Stimulated activated CD8-positive, alpha-beta memory T cell treated with anti-CD3 and anti-CD28 coated beads, Interleukin-4, amount 100 ng/mL, for 4 hours (primary cell): ENCODE measurements at places on chromosomes 11 and 22.

DNA sequence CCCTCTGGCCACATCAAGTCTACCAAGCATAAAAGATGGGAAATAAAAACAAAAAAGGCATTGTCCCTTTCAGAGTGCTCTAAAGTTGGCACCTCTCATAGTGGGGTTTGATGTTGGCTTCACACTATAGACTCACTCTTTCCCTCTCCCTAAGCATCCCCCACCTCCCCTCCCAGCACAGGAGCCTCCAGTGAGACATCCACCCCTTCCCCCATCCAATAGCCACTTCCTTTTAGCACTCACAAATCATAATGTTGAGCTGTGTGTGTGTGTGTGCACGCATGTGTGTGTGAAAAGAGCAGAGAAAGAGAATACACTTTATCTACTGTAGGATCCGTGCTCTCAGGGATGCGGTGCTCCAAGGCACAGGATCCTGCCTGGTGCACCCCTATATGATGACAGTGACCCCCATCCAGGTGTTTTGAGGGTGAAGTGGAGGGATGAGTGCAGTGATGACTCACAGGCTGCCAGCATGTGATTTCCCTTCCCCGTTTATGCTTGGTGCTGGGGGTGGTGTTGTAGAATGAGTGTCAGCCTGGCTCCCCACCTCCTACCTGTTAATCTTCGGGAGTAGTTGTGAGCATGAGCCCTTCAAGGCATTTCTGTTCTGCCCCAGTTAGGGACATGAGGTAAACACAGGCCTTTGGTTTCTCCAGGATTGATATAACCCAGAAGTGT is 235.2 kb upstream of the B3GAT1 start:
- DNase-seq = no peak

DNA sequence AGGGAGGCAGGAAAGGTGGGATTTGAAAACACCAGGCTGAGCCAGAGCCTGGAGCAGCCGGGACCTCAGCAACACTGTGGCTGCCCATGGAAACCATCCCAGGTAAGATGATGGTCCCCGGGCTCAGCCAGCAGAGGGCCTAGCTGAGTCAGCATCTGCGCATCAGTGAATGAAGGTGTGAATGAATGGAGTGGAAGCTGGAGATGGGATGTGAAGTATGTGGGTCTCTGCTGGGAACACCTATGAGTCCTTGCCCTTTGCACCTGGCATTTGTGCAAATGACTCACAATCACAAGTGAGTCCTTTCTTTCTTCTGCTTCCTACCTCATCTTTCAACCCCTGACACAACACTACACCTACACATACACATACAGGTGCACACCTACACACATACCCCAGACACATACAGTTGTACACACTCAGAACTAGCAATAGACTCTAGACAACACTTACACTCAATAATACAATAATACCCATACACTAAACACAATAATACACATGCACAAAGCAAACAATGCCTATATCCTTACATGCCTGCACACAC is 62.8 kb upstream of the PRDM11 start:
- DNase-seq = no peak

- peak; percentile 89 for DNase-seq
These were observed 3.9 kb downstream of the SH3BP1 start for GRCh38 chr22:37643225-37643847.

GRCh38 chr11:13118194-13118593 is 109.1 kb downstream of the RASSF10 start:
- no peak for DNase-seq

DNA sequence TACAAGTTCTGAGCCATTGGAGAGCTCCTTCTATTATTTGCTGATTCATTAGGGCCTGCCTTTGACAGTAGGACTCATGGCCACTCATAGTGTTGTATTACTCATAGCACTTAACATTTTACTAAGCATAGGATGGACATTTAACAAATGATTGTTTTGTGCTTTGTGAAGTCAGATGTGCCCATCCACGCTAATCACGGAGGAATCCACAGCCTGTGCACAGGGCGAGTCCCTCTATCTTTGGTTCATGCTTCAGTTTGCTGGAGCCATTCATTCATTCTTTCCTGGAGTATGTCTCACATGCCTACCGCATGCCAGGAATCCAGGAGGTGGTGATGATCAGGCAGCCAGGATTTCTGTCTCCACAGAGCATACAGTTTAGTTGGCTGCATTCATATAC is 254.1 kb downstream of the NTM start:
- no peak for DNase-seq

DNA sequence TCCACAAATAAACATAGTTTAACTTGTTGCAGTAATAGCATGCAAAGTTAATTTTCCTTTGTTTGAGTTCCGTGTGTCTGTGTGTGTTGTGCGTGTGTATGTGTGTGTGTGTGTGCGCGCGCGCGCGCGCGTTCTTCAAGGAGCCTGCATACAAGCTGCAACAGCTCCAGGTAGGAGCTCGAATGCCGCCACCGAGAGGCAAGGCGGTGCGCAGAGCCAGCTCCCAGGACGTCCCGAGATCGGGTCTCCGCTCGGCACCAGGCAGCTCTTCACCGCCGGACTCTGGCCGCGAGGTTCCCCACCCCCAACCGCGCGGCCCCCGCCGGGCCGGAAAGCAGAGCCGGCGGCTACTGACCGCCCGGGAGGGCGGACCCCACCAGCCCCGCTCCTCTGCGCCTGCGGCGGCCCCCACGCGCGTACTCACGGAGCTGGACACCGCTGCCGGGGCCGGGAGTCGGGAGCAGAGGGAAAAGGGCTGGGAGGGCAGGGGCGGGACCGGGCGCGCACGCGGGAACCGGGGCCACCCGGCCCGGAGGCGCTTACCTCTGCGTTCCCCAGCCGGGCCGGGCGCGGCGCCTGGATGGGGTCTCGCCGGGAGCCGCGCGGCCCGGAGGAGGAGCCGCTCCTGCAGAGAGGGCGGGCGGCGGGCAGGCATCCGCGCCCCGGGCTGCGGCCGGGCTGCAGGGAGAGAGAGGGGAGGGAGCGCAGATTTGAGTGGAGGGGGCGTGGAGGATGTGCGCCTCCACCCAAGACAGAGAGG is 40.4 kb upstream of the AKIP1 start:
- DNase-seq = no peak

DNA sequence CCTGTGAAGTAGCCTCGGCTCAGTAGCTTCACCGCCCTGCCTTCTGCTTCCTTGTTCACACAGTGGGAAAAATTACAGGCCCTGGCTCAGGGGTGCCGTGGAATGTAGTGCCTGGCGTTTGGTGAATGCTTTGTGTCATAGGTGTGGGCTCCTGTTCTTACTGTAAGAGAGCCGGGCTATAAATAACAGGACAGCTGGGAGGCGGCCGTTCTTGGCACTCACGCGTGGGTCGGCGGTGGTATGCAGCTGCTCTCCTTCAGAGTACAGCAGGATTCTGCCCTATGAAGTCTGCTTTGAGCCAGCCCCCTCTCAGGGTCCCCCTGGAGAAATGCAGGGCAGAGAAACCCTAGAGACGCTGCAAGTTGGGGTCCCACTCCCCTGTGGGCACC is 84.2 kb downstream of the CTTN start:
- DNase-seq = no peak

DNA sequence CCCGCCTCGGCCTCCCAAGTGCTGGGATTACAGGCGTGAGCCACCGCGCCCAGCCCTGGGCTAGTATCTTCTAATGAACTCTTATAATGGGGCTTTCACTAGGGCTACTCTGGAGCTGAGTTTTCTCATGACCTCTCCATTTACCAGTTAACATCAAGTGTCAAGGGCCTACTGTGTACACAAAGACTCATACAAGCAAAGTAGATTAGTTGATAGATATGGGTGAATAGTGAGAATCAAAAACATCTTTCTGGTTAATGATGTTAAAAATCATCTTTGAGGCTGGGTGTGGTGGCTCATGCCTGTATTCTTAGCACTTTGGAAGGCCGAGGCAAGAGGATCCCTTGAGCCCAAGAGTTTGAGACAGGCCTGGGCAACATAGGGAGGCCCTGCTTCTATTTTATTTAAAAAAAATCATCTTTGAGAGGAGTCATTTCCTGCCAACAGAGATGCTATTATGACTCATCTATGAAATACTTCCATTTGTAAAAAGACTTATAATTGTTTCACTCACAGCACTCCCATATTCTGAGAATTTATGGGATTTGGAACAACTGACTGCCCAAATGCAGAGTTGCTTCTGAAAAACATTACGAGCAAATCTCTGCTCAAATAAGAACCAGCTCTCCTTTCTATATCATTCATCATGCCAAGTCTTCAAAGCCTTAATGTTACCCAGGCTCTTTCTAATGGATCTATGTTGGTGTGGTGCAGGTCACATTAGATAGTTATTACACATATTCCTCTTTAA is 57.0 kb downstream of the GDPD4 start:
- DNase-seq = no peak

GRCh38 chr22:44888491-44889254 is 121.1 kb downstream of the PHF21B start:
- no peak for DNase-seq

- DNase-seq = no peak
These were observed 13.1 kb downstream of the TBCEL start for GRCh38 chr11:121037016-121037415.

- no peak for DNase-seq
These were observed 8.1 kb downstream of the PC start for GRCh38 chr11:66950112-66950535.

DNA sequence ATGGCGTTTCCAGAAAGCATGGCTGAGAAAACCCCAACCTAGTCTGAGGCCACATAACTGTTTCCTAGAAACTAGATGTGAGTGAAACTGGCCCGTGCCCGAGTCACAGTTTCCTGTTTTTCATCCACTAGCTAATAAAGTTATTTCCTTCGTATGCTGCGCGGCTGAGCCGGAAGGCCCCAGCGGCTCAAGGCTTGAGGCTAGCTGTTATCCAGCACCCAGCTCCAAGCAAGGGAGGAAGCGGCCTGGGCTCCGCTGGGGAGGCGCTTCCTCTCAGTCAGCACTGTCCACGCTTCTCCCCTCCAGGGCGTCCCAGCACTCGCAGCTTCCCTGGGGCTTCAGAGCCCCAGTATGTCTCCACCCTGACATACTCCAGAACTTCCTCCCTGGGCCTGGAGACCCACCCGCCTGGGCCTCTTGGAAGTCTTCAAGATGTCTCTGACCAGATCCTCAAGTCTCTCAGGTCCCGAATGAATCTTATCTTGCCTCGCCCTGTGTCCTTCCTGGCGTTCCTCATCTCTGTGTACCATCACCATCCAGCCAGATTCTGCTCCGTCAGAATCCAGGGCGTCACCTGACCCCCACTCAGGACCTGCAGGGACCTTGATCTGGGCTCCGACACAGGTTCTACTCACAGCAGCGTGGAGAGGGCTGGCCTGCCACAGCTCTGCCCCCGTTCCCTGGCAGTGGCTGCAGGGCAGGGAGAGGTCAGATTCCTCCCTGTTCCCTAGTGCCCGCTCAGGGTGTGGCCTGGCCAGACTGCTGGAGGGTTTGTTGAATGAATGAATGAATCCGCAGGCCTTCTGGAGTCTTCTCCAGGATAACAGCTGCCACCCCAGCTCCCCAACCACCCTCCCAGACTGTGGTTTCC is 81.9 kb downstream of the LRRC32 start:
- no peak for DNase-seq

GRCh38 chr11:18064450-18065054 is 18.5 kb upstream of the TPH1 start:
- no peak for DNase-seq
